ENCODE measurements at places on chromosomes 3 and 15. TPM values are rescaled to one million over a fixed set of nuclear protein-coding genes. Genes with fewer than 3 reads are reported as not detected.

The CPLX3 gene
- total RNA-seq = not detected

DNA sequence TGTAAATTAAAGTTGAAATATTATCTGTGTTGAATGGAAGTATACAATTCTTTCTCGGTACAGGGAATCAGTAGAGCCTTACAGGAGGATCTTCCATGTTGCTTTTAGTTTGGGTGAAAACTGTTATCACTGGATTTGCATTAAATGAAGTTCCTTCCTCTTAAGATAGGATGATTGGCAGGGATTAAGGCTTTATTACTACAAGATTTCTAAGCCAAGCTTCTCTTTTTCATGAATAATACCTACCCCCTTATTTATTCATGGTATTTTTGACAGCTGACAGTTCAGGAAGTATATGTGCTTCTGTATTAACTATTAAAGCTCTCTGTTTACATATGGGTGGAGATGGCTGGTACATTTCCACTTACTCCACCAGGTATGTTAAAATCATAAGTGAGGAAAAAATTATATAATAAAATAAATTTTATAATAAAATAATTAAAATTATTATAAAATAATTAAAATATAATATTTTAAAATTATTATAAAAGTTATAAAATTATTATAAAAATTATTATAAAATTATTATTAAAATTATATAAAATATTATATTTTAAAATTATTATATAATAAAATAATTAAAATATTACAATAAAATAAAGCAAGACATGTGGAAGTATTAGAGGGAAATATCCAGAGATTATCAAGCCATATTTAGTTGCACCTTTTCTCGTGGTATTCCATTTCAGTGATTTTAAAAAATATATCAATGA is 332.9 kb downstream of the ROBO2 start:
- DNase-seq = no peak

DNA sequence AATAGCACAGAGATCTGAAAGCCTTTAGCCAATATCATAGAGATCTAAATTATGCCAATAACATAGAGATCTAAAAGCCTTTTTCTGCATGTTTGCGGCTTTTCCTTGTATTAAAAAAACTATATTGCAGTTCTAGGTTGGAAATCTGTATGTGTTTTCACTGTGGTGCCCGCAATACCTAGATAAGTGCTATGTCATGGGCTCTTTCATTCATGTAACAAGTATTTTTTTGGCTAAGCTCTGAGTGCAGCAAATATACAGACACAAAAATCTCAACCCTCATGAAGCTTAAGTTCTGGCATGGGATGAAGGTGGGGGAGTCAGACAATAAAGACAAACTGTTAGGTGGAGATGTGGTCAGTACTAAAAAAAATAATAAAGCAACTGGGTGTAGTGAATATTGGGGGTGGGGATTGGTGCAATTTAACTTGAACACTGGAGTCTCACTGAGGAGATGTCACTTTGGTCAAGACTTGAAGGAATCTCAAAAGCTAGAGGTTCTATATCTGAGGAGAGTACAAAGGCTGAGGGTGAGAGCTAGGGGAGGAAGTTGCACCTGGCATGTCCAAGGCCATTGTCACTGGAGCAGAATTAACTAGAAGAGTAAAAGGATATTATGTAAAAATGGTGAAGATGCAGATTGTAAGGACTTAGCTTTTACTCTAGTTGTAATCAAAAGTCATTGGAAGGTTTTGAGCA is 973 bp downstream of the BUB1B start:
- DNase-seq = no peak

The SGO1 gene
- total RNA-seq = 4.3 TPM

The GRIP2 gene
- total RNA-seq = 0.06 TPM

The GHRL gene
- not detected for total RNA-seq

DNA sequence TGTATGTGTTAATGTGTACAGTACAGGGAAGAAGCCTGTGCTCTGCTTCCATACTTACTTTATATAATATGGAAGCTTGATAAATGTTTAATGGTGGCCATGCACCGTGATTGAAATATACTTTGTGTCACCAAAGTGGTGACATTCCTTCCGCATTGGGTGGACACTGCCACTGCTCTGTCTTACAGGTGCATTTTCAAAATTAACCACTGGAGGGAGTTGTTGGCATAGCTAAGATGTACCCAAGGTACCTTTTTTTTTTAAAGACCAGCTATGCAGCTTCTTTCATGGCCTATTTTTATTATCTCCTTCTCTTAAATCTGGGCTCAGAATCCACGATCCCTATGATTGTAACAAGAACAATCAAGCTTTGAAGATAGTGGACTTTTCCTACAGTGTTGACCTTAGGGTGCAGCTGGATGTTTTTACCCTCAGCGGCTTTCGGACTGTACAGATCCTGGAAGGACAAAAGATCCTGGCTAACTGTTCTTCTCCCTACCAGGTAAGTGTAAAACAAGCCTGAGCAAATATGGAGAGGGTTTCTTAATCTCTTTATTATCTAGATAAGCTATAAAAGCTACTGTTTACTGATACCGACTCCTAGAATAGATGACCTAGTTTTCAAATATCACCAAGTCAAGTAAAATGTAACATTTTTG is 21.6 kb upstream of the PAK6 start:
- DNase-seq = peak; percentile 42

DNA sequence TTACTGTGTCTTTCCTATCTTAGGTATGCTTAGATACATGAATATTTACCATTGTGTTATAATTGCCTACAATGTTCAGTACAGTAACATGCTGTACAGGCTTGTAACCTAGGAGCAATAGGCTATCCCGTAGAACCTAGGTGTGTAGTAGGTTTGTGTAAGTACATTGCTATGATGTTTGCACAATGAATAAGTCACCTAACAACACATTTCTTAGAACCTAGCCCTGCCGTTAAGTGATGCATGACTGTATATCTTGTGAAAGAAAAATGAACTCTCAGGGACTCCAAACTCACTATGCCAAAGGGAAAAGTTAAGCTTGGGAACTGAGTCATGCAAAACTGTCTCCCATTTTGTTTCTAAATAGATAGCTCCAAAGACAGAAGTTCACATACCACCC is 91.5 kb upstream of the ACP3 start:
- no peak for DNase-seq

GRCh38 chr3:157982359-157982758 is 123.9 kb downstream of the SHOX2 start:
- no peak for DNase-seq

The ZNF620 gene
- 4.0 TPM for total RNA-seq

DNA sequence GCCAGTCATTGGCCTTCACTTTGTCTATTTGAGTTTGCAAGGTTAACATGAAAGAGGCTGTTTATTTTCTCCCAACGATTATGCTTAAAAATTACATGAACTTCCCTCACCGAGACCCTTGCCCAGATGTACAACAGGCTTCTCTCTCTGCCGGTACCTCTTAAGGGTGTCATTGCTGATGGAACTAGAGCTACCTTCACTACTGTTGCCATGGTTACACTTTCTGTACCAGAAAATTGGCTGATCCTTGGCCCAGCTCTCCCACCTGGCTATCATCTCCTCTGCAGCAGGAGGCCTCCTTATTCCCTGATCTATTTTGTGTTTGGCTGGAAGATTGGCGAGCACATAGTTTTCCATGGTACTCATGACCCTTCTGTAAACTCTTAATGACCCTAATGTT is 24.0 kb upstream of the LIPC start:
- no peak for DNase-seq

The SAMMSON gene
- total RNA-seq = not detected

DNA sequence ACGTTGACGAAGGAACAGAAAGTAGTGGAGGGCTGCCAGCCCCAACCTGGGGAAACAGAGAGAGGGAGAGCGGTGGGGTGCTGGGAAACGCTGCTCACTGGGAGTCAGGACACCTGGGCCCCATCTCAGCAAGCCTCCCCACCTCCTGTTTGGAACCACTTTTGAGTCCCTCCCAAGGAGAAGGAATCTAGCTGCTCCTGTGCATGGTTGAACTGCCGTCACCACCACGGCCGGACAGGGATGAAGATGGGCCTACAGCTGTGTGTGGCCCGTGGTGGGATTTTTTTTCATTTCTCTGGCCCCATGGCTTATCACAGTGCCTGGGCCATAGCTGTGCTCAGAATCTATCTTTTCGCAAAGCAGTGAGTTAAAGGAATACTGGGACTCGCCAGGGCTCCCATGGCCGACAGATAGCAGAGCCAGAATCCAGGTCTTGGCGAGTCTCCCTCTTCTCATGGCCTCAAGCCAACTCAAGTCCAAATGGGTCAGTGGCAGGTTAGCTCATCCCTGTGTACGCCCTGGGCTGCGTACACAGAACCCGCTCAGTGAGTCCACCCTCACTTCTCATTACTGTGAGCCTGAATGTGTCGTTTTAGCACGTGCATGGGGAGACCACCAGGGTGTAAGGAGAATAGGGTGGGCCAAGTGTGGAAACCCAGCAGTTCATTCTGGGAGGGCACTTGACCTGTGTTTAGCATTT is 271.2 kb downstream of the FAM43A start:
- no peak for DNase-seq

DNA sequence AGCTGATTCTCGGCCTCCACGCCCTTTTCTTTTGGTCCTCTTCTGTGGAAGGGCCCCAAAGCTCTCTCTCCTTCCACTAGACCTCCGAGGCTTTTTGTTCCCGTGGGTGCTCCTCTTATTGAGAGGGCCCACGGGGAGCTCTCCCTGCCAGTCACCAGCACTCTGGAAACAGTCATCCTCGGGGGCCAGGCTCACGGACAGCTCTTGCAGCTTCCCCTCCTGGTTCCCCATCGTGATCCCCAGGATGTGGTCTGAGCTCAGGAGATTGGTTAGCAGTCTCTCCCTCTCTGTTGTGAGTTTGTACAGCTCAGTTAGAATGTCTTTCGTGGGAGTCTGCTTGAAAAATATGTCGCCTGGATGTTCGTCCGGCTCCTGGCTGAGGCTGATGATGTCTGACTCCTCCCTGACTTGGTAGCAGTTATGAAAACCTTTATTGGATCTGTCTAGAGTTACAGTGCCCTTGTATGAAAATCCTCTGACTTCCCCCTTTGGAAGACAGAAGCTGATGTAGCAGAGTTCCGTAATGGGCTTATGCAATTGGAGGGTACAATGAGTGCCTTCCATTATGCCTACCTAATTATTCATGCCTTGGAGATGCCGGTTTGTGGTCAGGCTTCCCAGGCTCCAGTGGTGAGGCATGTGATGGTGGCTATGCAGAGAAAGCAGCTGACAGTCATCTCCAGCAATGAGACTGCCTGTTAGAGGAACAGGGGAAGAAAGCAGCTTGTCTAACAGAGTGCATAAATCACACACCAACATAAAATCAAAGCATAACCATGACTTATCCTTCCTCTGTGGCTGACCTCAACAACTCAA is 40.0 kb downstream of the FMN1 start:
- no peak for DNase-seq

DNA sequence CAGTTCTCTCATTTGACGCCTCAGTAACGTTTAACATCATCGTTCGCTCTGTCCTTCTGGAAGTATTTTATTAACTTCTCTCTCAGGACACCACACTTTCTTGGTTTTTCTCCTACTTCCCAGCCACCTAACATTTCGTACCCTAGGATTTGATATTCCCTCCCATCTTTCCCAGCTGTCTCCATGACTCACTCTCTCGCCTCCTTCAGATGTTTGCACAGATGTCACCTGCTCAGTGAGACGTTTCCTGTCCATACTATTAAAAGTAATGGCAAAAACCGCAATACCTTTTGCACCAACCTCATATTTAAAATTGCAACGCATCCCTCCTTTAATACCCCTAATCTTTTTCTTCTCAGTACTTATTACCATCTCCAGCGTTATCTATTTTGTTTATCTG is 62.1 kb upstream of the SPRED1 start:
- DNase-seq = no peak

- DNase-seq = no peak
Observed at GRCh38 chr15:101193120-101193644, 58.7 kb downstream of the CHSY1 start.

DNA sequence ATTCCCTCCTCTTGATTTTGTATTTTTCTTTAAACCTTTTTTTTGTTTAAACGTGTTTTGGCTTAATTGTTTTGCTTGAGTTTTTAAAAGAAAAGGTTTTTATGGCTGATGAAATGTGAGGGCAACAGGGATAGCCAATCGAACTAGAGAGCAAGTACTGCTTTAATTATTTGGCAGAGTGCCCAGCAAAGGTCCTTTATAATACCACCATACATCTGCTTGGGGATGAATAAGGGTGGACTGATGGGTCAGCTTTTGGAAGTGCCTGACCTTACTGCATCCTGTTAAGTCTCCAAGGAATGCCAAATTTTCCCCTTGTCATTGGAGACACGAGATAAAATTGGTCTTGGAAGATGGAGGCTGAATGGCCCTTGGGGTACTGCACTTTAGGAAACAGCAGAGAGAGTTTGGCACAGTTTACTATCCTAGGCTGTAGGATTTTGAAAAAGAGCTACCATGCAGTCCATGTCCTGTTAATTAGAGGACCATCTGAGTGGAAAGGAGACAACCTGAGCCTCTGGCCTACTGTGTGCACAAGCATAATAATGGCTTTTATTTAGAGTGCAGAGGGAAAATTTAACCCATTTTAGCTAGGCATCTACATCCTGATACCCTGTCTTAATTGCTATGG is 19.8 kb upstream of the MTHFS start:
- DNase-seq = no peak

- DNase-seq = no peak
Observed at GRCh38 chr3:163048881-163049280, 1552.3 kb downstream of the OTOL1 start.

GRCh38 chr3:14262212-14262611 is 83.6 kb downstream of the LSM3 start:
- no peak for DNase-seq

GRCh38 chr15:75063338-75063737 is 39.9 kb downstream of the PPCDC start:
- DNase-seq = no peak

DNA sequence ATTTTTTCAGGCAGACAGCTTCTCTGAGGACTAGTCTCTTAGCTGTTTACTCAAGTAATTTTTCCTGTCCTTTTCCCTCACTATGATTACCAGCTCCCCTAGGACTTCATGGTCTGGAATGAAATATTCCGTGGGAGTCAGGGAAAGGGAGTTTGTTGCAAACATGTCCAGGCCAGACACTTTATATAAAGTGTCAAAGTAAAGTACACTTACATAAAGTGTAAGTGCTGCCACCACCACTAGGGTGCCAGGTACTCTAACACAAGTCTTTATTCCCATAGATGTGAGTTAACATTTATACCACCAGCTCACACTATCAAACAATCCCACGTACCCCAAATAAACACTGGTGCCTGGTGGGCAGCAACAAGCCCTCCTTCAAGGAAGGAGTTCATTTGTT is 179.8 kb downstream of the SNRPN start:
- DNase-seq = no peak

- no peak for DNase-seq
Observed at GRCh38 chr3:152466784-152467183, 198.1 kb downstream of the MBNL1 start.

GRCh38 chr15:44676676-44677075 is 13.2 kb upstream of the SPG11 start:
- no peak for DNase-seq

- DNase-seq = no peak
Observed at GRCh38 chr15:88223084-88223483, 33.5 kb downstream of the NTRK3 start.

Data from glomerular endothelial cell (primary cell).